ENCODE measurements at places on chromosomes 4 and X. TPM values are rescaled to one million over a fixed set of nuclear protein-coding genes. Genes with fewer than 3 reads are reported as not detected.

Gene FRMPD3
- 12.9 TPM for total RNA-seq

Gene TEX13B
- total RNA-seq: not detected

Gene NXF3
- not detected for total RNA-seq

Gene GRPR
- not detected for total RNA-seq

Gene FGB
- total RNA-seq: not detected

Gene NR0B1
- not detected for total RNA-seq

Gene DUSP9
- not detected for total RNA-seq

Gene FAM149A
- not detected for total RNA-seq

Gene TRIML2
- total RNA-seq: not detected

Gene PDCL2
- not detected for total RNA-seq

Gene PSAPL1
- not detected for total RNA-seq

Gene RTL9
- total RNA-seq: not detected

Gene LIAS
- 28.4 TPM for total RNA-seq

DNA sequence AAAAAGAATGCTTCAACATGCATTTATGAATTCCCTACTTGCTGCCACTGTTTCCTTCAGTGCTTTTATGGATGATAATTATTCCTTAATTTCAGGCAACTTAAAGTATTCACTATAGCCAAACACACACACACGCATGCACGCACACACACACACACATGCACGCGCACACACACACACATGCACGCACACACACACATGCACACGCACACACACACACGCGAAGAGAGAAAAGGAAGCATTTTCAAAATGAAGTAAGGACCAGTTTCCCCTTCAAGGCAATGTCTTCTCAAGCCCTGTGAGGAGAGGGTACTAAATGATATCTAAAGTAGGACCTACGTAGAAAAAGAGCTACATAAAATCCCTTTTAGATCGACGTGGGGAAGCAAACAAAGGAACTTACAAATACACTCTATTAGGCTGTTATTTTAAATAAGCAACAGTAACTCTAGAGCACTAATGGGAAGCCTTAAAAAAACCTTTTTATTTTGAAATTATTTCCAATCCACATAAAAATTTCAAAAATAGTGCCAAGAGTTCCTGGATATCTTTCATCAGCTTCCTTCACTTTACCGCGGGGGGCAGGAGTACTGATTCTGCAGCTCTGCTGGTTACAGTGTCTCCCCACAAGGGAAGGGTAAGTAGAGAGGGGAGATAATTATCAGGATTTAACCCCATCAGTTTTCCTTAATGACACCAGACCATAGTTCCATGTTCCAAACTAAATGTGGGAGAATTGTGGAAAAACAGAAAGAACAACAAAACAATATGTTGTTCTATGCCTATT is 13.7 kb downstream of the IRF2 start:
- no peak for DNase-seq

DNA sequence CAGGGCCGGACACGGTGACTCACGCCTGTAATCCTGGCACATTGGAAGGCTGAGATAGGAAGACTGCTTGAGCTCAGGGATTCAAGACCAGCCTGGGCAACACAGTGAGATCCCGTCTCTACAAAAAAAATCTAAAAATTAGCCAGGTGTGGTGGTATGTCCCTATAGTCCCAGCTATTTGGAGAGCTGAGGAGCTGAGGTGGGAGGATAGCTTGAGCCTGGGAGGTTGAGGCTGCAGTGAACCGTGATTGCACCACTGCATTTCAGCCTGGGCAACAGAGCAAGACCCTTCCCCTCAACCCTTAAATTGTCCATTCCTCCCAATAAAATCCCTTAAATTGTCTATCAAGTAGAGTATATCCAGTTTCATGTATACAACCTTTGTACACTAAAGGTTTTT is 17.0 kb downstream of the OTUD6A start:
- no peak for DNase-seq

DNA sequence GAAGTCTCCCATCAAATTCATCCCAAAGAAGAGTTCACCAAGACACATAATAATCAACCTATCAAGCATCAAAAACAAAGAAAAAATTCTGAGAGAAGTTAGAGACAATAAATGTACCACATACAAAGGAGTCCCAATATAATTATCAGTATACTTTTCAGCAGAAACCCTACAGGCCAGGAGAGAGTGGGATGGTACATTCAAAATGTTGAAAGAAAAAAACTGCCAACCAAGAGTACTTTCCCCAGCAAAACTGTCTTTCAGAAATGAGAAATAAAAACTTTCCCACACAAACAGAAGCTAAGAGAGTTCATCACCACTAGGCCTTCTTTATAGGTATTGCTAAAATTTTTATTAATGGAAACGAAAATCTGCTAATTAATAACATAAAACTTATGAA is 164.4 kb upstream of the LNX1 start:
- DNase-seq: no peak

GRCh38 chr4:92090887-92091286 is 212.9 kb upstream of the GRID2 start:
- DNase-seq: no peak

DNA sequence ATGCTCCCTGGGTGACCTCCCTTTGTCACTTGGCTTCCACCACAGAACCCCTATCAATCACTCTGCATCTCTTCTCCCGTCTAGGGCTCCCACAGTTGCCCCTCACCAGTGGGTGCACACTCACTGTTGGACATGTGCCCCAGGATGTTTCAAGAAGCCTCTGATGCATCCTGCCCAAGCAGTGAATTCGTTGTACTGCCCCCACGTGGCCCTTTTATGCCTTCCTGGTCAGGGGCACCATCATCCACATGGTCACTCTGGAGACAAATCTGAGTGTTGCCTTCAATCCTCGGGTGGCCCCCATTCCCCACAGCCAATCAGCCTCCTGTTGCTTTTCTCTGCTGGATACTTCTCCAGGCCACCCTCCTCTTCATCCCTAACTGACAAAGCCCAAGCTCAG is 12.2 kb downstream of the ITIH6 start:
- peak; percentile 33 for DNase-seq

DNA sequence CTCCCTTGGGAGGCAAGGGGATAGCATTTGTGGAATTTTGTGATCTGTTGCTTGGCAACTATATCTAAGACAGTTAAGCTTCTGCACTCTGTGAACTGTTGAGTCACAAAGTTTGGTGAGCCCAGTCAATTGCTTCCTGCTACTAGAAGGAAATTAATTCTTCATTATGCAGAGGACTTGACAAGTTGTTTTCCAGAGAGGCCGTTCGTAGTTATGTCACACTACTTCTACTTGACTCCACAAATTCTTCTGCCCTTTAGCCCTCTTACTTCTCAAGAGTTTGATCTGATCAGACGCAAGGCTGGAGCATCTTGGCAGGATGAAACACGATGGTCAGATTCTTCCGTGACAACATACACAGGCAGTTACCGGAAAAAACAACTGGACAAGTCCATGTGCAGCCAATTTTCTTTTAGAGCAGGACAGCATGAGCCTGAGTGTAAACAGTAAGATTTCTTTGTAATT is at the start of gene C4orf51:
TSS of gene C4orf51 (plus strand) at position 156 of the 465 bp plus-strand sequence. CDS start at position 214, 58 bp downstream.
- DNase-seq: no peak

GRCh38 chr4:153126137-153126536 is 78.1 kb upstream of the TRIM2 start:
- no peak for DNase-seq

DNA sequence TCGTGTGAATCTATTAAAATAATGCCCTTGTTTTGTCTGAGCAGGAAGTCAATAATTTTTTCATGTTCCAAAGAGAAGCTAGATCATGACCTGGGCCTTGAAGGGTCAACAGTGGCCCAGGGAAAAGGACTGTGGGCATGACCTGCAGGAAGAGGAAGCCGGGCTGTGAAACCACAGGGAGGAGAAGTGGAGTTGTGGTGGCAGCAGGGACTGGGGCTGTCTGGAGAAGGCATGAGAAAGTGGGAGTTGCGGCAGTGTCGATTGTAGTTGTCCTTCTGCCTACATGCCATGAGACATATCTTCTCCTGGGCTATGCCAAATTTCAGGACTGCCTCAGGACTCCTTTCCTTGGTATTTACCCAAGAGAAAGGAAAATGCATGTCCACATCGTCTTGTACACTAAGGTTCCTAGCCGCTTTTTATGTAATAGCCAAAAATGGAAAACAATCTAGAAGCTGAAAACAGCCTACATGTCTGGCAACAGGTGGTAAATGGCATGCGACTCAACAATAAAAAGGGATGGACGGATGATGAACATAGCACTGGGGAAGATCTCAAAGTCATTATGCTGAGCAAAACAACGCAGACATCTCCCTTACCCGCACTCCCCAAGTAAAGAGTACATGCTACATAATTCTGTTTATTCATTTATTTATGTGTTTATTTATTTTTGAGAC is 13.6 kb upstream of the PTTG2 start:
- no peak for DNase-seq

DNA sequence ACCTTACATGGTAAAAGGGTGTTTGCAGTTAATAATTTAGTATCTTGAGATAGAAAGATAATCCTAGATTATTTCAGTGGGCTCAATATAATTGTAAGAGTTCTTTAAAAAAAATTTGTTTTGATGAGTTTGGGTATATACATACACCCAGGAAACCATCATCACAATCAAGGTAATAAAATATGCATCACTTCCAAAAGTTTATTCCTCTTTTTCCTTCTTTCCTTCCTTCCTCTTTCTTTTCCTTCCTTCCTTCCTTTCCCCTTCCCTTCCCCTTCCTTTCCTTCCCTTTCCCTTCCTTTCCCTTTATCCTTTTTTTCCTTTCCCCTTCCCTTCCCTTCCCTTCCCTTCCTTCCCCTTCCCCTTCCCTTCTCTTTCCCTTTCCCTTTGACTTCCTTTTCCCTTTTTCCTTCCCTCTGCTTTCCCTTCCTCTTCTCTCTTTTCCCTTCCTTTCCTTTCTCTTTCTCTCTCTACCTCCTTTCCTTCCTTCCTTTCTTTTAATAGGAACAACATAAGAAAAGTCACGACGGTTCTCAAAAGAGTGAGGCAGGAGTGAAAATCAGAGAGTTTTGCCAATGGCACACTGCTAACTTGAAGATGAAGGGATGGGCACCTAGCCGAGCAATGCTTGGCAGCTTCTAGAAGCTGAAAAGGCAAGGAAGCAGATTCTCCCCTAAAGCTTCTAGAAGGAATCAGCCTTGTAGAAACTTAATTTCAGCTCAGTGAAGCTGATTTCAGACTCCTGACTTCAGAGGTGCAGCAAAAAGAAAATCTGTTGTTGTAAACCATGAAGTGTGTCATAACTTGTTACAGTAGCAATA is 2050.2 kb upstream of the AGA start:
- no peak for DNase-seq

- DNase-seq: no peak
Observed at GRCh38 chr4:3484057-3484973, 21.2 kb downstream of the DOK7 start.

DNA sequence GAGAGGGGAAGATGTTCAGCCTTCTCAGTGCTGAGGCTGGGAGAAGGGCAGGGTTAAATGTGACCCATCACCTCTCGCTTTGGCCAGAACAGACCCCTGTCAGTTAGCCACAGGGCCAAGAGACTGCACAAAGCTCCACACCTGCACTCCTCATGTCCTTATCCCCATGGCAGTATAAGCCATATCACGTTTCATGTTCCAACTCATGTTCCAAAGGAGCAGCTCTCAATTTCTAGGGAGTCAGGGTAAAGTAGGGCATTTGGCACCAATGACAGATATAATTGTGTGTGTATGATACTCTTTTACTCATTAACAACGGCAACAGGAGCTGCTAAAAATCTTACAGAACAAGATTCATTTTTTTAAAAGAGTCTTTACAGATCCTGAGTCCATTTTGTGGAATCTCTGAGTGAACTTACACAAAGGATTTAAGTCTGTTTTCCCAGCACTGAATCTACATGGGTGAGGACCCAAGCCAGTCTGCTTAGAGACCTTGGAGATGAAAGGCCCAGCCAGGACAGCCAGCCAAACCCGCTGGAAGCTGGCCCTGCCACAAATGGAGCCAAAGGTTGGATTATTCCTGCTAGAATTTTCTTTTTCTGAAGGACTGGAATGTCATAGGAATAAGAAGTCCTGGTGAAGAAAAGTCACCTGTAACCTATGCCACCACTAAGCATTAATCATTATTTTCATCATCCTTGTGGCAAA is 129.1 kb upstream of the SMAD1 start:
- DNase-seq: no peak

- DNase-seq: no peak
Observed at GRCh38 chr4:18209448-18209847, 187.9 kb upstream of the LCORL start.

GRCh38 chrX:104136241-104137019 is 20.4 kb downstream of the SLC25A53 start:
- peak; percentile 72 for DNase-seq

DNA sequence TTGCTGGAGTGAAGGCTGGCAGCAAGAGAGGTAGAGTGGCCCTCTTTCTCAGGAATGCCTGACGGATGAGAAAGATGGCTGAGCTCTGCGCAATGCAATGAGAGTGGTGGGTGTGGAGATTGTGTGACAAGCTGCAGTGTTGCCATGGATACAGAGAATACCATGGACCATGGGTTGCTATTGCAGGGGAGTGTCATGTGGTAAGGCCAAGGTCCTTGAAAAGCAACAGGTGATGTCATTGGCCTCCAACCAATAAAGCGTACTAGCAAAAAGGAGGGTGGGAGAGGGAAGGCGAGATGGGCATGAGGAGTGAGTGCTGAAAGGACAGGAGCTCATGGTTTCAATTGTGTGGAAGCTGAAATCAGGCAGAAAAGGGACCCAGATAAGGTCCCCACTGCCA is 1.8 kb downstream of the PNMA5 start:
- DNase-seq: no peak

GRCh38 chrX:1137531-1137930 is 74.9 kb downstream of the CRLF2 start:
- DNase-seq: no peak

DNA sequence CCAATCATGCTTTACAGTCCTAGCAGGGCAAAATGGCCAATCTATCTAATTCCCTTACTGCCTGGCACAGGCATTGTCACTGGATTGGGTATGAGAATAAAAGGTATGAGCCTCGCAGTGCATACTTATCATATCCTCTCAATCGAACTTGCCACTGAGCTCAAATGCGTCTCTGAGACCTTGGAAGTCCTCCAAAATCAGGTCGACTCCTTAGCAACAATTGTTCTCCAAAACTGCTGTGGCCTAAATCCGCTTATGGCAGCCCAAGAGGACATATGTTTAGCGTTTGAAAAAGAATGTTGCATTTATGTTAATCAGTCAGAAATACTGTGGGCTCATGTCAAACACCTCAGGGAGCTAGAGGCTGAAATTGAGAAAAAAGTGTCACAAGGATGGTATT is 69.7 kb downstream of the SPIN4 start:
- DNase-seq: no peak

DNA sequence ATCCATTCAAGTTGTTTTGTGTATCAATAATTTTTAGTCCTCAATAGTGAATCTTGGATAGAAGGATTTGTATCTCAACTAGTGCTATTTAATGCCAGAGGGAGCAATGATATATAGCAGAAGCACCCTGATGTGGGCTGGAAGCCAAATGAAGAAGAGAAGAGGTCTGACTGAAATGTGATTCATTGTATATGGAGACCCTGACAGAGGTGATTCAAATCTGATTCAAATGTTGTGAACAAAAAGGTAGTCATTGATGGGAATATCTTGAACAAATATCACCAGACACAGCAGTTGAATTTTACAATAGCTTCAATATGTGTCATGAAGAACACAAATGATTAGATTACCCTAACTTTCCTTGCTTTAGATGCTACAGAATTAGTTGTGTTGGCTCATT is 27.5 kb upstream of the SULT1B1 start:
- no peak for DNase-seq

- DNase-seq: no peak
Observed at GRCh38 chr4:113474017-113474416, 287.5 kb downstream of the CAMK2D start.
